ENCODE measurements at places on chromosomes 13 and 19. TPM values are rescaled to one million over a fixed set of nuclear protein-coding genes. Genes with fewer than 3 reads are reported as not detected.

The SPRED3 gene
- total RNA-seq: 0.61 TPM

The PTPRS gene
- total RNA-seq: 15.6 TPM

The TNFRSF19 gene
- 0.82 TPM for total RNA-seq

DNA sequence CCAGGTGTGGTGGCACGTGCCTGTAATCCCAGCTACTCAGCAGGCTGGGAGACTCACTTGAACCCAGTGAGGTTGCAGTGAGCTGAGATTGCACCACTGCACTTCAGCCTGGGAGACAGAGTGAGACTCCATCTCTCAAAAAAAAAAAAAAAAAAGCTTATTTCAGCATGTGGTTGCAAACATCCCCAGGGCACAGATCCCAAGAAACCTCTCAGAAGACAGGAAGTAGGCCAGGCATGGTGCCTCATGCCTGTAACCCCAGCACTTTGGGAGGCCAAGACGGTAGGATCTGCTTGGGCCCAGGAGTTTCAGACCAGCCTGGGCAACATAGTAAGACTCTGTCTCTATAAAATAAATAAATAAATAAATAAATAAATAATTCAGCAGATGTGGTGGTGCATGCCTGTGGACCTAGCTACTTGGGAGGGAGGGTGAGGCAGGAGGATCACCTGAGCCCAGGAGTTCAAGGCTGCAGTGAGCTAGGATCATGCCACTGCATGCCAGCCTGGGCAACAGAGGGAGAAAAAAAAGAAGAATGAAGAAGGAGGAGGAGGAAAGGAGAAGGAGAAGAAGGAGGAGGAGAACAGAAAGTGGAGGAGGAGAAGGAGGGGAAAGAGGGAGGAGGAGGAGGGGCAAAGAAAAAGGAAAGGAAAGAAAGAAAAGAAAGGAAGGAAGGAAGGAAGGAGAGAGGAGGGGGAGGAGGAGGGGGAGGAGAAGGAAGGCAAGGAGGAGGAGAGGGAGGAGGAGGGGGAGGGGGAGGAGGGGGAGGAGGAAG lies 4.3 kb upstream of the LRRC8E start:
- peaks cover 5% of the 10 kb centered on the region for H3K27me3 ChIP-seq
- peaks cover 8% of the 10 kb centered on the region for H3K4me1 ChIP-seq
- DNase-seq: no peak
- no peaks in the 10 kb centered on the region for H3K36me3 ChIP-seq

The ANKLE1 gene
- total RNA-seq: 0.27 TPM

The C3 gene
- 83.9 TPM for total RNA-seq

- H3K36me3 ChIP-seq: no peaks in the 10 kb centered on the region
- H3K27ac ChIP-seq: peak overlapping the region; percentile 70
- DNase-seq: no peak
- no peaks in the 10 kb centered on the region for H3K27me3 ChIP-seq
- no peak overlapping the region for H3K4me3 ChIP-seq
- no peaks in the 10 kb centered on the region for H3K4me1 ChIP-seq
These were observed 3.8 kb downstream of the S1PR2 start for GRCh38 chr19:10227026-10227971.
